ENCODE measurements at places on chromosomes 5 and 9.

GRCh38 chr9:91503673-91504081 is 80.0 kb upstream of the NFIL3 start:
- DNase-seq = no peak

- DNase-seq = no peak
These were observed 16.1 kb downstream of the B4GALT1 start for GRCh38 chr9:33151007-33151557.

- DNase-seq = no peak
These were observed 318.5 kb downstream of the TRPM3 start for GRCh38 chr9:70802758-70803436.

DNA sequence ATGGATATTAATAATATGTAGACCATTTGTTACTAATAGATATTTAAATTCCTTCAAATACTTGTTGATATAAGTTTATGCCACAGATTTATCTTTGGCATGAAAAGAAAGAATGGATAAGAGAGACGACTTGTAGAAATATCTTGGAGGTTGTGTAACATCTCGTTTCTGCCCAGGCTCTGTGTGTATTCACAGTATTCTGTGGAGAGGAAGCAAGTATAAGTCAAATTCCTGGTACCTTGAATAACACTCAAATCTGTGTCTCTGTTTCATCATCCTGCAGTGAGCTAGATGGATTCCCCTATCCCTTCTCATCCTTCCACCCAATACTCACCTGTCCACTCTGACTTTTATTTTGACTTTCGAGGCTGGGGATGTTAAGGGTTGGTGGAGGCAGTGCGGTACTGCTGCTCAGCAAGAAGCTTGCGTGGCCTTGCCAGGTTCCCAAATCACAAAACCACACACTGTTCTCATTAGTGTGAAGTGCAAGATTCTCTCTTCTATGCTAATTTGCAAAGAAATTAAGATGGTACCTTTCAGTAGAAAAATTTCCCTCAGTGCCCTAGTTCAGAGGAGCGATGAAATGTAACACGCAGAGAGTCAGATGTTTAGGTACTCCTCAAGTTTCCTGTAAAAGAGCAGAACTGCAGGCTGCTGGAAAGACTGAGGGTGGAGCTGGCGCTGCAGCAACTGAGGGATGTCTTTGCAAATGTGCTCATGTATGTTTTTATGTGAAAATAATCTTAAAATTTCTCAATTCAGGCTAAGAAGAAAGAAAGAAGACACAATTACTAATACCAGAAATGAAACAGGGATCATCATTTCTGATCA is 42.6 kb upstream of the ANKRD18A start:
- DNase-seq = no peak

- no peak for DNase-seq
These were observed 25.1 kb downstream of the PAEP start for GRCh38 chr9:135586601-135587109.

- DNase-seq = no peak
These were observed 121.3 kb downstream of the RPS23 start for GRCh38 chr5:82156874-82157273.

- DNase-seq = no peak
These were observed 705 bp upstream of the SLC6A3 start for GRCh38 chr5:1445689-1446601.

- no peak for DNase-seq
These were observed 417.2 kb downstream of the TLR4 start for GRCh38 chr9:118121361-118121760.

DNA sequence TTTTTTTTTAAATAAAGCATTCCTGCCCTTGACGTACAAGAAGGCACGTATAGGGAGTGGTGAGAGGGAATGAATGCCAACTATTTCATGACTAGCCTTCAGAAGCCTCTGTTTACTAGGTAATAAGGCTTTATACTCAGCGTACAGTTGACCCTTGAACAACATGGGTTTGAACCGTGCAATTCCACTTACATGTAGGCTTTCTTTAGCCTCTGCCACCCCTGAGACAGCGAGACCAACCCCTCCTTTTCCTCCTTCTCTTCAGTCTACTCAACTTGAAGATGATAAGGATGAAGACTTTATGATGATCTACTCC is 22.5 kb downstream of the CDC42SE2 start:
- no peak for DNase-seq

- no peak for DNase-seq
These were observed 447.0 kb downstream of the PLK2 start for GRCh38 chr5:58012801-58013315.

DNA sequence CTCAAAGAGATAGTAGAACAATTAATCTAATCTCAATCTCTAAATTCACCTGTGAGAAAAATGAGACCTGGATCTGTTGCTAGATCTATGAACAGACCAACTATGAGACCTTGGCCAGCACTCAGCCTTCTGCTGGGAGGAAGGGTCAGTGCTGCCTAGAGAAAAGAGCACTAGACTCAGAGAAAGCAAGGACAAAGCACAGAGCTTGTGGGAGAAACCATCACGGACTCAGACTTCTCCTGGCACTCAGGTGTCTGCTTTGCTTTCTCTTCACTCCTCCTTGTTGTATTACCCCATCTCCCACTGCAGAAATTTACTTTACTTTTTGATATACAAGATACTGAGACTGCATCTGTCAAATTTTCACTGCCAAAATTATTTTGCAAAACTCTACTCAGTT is 890.0 kb upstream of the NUDT12 start:
- no peak for DNase-seq

DNA sequence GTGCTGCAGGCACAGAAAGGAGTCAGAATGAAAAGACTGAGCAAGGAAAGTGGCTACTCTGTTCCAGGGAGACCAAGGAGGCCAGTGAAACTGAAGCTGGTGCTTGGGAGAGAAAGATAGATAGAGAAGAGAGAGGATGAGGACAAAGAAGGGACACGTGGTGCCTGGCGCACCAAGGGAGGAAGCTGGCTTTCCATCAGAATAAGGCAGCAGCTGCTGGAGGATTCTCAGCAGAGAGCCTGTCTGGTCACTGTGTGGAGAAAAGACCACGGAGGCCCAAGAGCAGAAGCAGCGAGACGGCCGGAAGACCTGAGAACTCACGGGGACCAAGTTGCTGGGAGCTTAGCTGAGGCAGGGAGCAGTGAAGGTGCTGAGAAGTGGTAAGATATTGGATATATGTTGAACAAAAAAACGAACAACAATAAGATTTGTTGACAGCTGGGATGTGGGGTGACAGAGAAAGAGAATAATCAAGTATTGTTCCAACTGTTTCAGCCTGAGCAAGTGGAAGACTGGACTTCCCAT is 116.1 kb downstream of the SEMA5A start:
- no peak for DNase-seq

DNA sequence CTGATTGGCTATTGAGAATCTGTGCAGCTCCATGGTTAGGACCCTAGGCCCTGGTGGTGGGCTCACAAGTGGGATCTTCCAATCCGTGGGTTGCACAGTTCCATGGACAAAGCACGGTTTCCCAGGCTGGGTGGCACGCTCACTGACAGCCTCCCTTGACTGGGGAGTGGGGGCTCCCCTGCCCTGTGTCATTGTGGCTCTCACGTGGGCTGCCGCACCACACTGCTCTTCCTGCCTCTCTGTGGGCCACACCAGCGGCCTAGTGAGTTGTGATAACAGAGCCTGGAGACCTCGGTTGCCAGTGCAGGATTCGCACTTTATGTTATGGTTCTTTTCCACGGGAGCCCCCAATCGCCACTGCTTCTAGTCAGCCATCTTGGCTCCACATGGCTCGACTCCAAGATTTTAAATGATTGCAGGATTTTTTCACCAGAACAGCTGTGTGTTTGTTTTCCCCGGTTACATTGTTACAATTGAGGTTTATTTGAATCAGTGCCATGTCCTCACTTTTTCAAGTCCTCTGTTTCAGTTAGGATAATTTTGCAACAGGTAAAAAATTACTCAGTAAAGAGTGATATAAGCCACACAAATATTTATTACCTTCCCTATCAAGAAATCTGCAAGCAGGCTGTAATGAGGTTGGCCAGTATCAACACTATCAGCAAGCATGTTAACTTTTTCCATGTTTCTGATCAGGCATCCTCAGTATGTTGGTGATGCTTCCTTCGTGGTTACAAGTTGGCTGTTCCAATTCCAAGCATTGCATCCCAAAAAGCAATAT is 253.8 kb downstream of the ZNF608 start:
- no peak for DNase-seq

DNA sequence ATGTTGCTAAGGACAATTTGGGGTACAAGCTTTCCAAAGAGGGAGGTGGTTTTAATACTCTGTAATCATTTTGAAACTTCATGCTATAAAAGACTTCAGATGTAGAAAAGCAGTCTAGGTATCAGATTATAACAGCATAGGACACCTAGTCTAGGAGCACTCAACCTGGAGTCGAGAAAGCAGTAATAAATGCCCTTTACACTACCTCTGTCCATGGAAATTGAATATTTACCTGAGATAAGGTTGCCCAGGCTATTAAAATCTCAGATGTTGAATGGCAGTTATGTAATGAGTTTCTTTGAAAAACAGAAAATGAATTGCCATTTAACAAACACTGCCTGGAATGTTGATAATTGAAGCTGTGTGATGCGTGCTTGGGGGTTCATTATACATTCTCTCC is 561.8 kb upstream of the DMAC1 start:
- no peak for DNase-seq

DNA sequence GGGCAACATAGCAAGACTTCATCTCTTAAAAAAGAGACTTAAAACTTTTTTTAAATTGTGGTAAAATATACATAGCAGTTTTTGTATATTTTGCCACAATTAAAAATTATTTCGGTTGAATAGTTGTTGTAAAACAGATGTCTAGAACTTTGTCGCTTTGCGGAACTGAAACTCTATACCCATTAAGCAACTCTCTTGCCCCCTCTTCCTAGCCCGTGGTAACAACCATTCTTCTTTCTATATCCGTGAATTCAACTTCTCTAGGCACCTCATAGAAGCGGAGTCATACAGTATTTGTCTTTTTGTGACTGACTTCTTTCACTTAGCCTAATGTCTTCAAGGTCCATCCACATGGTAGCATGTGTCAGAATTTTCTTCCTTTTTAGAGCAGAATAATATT is 43.3 kb downstream of the SPARC start:
- no peak for DNase-seq

DNA sequence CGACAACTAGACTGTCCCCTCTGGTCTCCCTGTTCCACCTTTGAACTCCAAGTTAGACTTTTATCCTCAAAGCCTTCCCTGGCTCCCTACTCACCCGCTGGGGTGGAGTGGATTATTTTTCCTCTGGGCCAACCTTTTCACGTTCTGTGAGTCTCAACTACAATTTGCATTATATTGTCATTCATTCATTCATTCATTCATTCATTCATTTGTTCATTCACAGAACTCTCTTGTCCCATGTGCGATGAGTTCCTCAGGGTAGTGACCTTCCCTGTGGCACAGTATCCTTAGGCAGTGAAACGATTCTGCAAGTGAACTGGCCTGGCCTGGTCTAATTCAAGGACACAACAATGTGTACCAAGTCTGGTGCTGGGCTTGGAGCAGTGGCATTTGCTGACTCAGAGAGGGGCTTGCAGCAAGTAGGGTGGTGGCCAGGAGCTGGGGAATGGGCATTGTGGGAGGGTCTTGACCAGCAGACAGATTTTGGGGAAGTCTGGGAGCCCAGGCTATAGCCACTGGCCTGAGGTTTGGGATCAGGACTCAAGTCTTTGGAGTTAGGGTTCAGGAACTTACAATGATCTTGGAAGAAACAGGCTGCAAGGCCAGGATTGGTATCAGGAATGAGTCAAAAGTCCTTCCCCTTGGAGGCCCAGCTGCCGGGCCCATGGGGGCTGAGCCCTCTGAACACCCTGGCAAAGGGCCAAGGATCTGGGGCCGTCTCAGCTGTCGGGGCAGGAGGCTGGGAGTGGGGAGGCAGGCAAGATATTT is 37.2 kb upstream of the COL15A1 start:
- no peak for DNase-seq

DNA sequence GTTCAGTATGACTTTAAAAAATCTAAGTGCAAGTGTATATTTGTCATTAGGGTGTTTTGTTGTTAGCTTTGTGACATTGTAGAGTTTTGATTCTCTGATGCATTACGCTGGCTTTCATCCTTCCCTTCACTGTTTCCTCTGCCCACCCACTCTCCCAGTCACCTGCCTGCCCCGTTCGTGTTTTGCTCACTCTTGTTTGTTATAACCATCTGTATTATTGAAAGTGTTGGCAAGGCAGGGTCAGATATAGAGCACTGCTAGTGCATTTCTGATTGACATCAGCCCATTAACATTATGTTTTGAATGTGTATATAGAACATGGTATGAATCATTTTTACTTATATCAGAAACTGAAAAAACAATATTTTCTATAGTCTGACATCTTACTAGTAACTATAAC is 27.3 kb downstream of the SCGB3A1 start:
- DNase-seq = no peak

GRCh38 chr9:86202338-86202882 is 57.0 kb downstream of the C9orf153 start:
- peak; percentile 6 for DNase-seq

DNA sequence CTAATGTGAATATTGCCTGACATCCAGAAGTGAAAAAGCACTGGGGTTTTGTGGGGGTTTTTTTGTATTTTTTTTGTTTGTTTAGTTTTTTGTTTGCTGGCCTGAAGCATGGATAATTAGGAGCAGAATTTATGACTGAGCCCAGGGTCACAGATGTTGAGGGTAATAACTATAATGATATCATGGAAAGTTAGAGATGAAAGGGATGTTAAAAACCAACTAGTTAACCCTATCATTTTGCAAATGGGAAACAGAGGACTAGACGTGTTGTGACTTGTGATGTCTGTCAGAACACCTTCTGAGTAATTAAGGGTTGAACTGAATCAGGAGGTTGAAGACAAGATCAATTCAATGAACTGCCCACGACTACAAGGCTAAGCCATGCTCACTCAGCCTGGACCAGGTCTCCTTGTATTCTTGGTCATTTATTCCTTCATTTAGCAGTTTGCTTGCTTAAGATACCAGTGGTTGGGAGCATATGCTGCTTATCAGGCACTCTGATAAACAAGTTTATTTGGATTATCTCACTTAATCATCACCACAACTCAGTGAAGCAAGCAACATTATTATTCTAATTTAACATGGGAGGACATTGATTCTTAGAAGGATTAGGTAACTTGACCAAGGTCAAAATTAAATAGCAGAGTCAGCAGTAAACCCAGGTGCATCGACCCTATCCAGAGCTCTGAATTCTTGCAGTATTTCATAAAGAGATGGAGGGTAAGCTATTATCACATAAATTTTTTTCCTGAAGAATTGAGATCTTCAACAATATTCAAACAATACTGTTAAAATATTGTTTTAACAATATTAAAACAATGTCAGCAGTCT is 75.7 kb upstream of the PIK3R1 start:
- no peak for DNase-seq

DNA sequence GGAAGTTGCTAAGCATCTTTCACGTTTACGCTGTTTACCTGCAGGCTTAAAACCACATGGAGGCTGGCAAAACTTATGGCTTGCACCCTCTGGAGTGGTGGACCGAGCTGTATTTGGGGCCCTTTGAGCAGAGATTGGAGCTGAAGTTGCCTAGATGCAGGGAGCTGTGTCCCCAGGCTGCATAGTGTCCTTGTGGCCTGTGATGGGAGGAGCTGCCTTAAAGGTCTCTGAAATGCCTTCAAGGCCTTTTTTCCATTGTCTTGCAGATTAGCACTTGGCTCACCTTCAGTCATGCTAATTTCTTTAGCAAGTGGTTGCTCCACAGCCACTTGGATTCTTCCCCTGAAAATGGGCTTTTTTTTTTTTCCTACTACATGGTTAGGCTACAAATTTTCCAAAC is 81.5 kb upstream of the CHD1 start:
- no peak for DNase-seq
